ENCODE measurements at places on chromosomes 2 and 18. TPM values are rescaled to one million over a fixed set of nuclear protein-coding genes. Genes with fewer than 3 reads are reported as not detected.

Gene CNDP1
- not detected for total RNA-seq

Gene SLC14A1
- total RNA-seq: not detected

Gene NXPH2
- not detected for total RNA-seq

Gene ADNP2
- total RNA-seq: 11.5 TPM

Gene STAMBP
- total RNA-seq: 73.8 TPM

Gene GCG
- total RNA-seq: not detected

DNA sequence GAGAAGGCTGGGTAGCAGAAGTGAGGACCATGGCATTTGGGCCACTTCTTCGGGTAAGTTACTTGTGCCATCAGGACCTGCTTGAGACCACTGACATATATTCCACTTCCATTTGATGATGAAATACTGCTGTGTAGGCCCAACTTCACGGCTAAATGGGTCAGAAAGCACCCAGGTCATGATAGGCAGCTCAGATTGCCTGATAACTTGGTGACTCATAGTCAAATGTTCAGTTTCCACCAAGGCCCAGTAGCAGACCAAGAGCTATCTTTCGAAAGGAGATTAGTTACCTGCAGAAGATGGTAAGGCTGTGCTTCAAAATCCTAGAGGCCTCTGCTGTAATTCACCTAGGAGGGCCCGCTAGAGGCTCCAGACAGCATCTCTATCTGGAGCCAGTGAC lies 31.8 kb upstream of the MEX3C start:
- H3K27me3 ChIP-seq: 0 out of 2 replicates have a peak, but pooled peaks cover 2% of the 10 kb centered on the region
- DNase-seq: no peak
- H3K27ac ChIP-seq: no peak overlapping the region
- H3K4me3 ChIP-seq: no peak overlapping the region
- no peaks in the 10 kb centered on the region for H3K4me1 ChIP-seq

DNA sequence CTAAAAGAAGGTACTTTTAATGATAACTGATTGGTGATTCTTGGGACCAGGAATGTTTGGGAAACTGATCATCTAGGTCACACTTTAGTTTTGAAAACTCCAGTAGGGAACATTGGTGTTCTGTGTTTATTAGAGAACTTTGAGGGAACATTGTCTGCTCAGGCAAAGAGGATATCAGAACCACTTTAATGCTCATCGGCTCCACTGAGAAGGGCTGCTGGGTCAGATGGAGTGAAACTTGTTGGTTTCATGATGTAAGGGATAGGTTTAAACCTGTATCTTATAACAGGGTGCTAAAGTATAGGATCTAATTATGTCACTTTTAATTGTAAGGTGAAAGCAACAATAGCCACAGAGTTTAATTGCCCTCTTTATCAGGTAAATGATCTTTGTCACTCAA lies 14.2 kb upstream of the POLI start:
- no peaks in the 10 kb centered on the region for H3K36me3 ChIP-seq
- peaks cover 15% of the 10 kb centered on the region for H3K4me1 ChIP-seq
- H3K27me3 ChIP-seq: no peaks in the 10 kb centered on the region
- H3K27ac ChIP-seq: no peak overlapping the region

GRCh38 chr2:61688369-61689334 lies 150.5 kb upstream of the XPO1 start:
- no peaks in the 10 kb centered on the region for H3K4me1 ChIP-seq
- DNase-seq: no peak
- H3K27ac ChIP-seq: no peak overlapping the region
- H3K27me3 ChIP-seq: no peaks in the 10 kb centered on the region
- no peaks in the 10 kb centered on the region for H3K36me3 ChIP-seq

DNA sequence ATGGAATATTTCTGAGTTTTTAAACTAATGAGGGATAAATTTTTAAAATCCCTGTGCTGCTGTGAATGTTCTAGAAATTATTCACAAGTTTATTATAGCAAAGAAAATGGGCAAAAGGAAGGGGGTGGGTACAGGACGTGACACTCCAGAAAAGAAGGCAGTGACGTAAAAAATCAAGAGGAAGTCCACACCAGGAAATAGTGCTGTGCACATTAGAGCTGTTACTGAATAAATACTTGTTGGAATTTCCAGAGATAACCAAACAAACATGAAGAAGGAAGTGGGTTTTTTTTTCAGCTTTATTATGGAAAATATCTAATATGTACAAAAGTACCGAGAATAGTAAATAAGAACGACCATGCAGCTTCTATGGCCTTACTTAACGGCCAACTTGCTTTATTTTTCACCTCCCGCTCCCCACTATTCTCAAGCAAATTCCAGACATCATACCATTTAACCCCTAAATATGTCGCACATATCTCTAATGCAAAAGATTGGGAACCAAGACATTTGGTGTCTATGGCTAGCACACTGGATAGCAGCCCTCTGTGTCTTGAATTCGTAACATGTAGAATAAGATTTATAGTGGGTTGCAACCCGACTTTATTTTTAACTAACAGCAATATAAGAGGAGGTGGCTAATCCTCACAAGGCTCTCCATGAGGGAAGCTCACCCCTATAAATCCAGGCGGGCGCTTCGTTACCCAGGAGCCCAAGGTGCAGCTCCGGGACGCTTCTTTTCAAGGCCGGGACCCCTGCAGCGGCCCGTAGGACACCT lies 580 bp upstream of the NDUFV2 start:
- H3K27me3 ChIP-seq: no peaks in the 10 kb centered on the region
- peak; percentile 78 for DNase-seq
- peak overlapping the region; percentile 78 for H3K4me3 ChIP-seq
- peak overlapping the region; percentile 24 for H3K27ac ChIP-seq

GRCh38 chr2:31728406-31729064 lies 147.8 kb upstream of the SRD5A2 start:
- H3K27ac ChIP-seq: no peak overlapping the region
- H3K4me3 ChIP-seq: no peak overlapping the region
- no peaks in the 10 kb centered on the region for H3K4me1 ChIP-seq
- DNase-seq: no peak
- no peaks in the 10 kb centered on the region for H3K36me3 ChIP-seq

DNA sequence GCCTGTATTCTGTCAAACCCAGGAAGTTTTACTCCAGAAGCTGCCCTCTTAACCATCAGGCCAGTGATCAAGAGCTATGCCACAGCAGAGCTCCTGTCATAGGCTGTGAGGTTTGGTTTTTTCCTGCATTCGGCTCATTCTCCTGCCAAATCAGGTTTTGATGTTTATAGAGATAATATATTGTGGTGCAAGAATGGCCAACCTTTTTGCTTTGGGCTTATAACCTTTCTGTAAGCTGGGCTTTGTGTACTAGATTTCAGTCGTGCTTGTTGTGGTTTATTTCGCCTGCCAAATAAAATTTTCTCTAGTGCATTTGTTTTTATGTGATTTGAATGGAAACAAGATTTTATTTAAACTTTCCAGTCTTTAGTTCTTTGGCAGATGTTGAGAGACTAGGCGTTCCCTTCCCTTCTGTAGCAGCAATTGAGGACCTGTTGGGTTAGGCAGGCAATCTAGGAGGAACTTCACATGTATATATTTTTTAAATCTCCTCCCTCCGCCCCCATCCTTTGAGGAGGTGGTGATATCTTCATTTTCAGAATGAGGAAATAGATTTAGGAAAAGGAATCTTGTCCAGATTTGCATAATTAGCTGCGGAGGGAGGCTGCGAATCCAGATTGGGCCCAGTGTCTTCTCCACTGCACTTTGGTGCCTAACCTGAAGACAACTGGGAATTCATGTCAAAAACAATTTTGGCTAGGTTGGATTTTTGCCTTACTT lies 2.6 kb downstream of the KDM3A start:
- DNase-seq: no peak
- peaks cover 57% of the 10 kb centered on the region for H3K36me3 ChIP-seq
- H3K27ac ChIP-seq: no peak overlapping the region
- H3K27me3 ChIP-seq: no peaks in the 10 kb centered on the region
- peaks cover 39% of the 10 kb centered on the region for H3K4me1 ChIP-seq
- peak overlapping the region; percentile 63 for H3K4me3 ChIP-seq

GRCh38 chr2:231717281-231718171 lies 9.2 kb downstream of the PTMA start:
- H3K27me3 ChIP-seq: no peaks in the 10 kb centered on the region
- H3K4me3 ChIP-seq: peak overlapping the region; percentile 48
- peaks cover 32% of the 10 kb centered on the region for H3K4me1 ChIP-seq
- peak overlapping the region; percentile 92 for H3K27ac ChIP-seq
- peak; percentile 100 for DNase-seq
- H3K36me3 ChIP-seq: peaks cover under 1% of the 10 kb centered on the region

Measured in Karpas-422 (cell line).